ENCODE measurements at places on chromosomes 3 and 15.

- DNase-seq, result peak; percentile 48
- no peaks in the 10 kb centered on the region for H3K36me3 ChIP-seq
- H3K27ac ChIP-seq, result peak overlapping the region; percentile 81
- no peaks in the 10 kb centered on the region for H3K4me1 ChIP-seq
- no peak overlapping the region for H3K4me3 ChIP-seq
- H3K27me3 ChIP-seq, result no peaks in the 10 kb centered on the region
Measured at GRCh38 chr3:146308682-146309081, 57.8 kb upstream of the PLSCR4 start.

DNA sequence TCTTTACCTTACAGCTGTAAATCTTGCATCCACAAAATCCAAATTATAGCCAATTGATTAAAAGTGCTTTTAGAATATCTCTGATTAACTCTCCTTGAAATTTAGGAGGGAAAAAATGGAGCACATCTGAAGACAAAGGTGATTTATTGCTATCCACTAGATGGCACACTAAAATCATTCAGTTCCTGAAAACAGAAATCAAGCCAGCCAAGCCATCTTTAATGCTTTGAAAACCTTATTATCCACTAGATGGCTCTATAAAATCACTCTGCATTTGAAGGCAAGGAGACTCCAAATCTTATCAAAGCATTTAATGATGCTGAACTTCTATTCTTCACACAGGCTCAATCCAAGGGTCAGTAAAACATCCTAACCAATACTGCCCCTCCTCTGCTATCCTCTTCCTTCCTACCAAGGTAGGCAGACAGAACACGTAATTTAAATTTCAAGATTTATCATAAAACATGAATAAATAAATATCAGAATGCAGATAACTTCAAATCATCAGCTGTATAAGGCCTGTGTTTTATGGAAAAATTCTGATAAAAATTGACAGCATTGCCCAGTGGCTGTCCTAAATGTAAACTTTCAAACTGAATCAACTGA is 48.4 kb downstream of the GOLIM4 start:
- H3K4me1 ChIP-seq, result no peaks in the 10 kb centered on the region
- H3K27ac ChIP-seq, result no peak overlapping the region
- no peaks in the 10 kb centered on the region for H3K36me3 ChIP-seq

DNA sequence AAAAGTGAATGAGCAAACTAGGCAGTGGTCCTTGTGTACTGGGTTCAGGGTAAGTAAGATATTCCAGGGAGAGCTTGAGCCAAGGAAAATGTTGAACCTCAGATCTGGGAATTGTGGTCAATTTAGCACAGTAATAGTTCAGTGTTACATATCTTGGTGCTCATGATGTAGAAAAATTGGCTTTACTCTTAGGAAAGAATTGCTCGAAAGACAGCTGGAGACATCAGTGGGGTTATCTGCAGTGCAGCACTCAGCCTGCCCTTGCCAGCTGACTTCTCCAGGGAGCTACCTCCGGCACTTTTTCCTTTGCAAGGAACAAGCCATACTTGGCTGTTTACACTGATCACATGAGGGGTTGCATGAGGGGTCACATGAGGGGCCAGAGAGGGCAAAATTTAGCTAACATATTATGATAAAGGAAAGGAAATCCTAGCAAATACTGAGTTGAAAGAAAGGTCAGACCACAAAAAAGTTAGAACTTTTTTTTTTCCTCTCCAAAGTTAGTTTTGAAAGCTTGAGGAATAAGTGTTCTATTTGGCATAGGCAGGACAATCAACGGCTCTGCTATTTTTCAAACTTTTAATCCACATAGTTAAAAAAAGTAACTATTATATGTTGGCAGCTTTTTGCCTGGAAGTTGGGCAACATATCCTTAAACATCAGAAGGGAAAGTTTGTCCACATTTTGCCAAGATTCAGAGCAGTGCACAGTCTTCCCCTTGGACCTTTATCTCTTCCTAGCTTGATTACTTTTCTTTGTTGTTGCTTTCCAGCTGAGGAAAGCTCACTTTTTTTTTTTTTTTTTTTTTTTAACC is 92.4 kb downstream of the COL6A6 start:
- no peaks in the 10 kb centered on the region for H3K36me3 ChIP-seq
- no peaks in the 10 kb centered on the region for H3K4me1 ChIP-seq
- no peak overlapping the region for H3K4me3 ChIP-seq
- H3K27ac ChIP-seq, result no peak overlapping the region
- no peaks in the 10 kb centered on the region for H3K27me3 ChIP-seq
- DNase-seq, result peak; percentile 8

GRCh38 chr3:10344944-10345575 is 24.1 kb upstream of the SEC13 start:
- no peaks in the 10 kb centered on the region for H3K27me3 ChIP-seq
- H3K27ac ChIP-seq, result no peak overlapping the region
- H3K36me3 ChIP-seq, result no peaks in the 10 kb centered on the region
